Cortex of kidney (tissue), 1 donor: ENCODE measurements at places on chromosomes 11 and 22.

DNA sequence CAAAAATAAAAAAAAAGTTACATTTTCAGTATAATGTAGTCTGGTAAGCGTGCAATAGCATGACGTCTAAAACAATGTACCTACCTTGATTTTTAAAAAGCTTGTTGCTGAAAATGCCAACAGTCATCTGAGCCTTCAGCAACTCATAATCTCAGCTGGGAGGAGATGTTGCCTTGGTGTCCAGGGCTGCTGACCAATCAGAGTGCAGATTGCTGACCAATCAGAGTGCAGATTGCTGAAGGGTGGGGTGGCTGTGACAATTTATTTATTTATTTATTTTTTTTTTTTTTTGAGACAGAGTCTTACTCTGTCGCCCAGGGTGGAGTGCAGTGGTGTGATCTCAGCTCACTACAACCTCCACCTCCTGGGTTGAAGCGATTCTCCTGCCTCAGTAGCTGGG is 17.8 kb downstream of the ZBED4 start:
- DNase-seq: no peak

DNA sequence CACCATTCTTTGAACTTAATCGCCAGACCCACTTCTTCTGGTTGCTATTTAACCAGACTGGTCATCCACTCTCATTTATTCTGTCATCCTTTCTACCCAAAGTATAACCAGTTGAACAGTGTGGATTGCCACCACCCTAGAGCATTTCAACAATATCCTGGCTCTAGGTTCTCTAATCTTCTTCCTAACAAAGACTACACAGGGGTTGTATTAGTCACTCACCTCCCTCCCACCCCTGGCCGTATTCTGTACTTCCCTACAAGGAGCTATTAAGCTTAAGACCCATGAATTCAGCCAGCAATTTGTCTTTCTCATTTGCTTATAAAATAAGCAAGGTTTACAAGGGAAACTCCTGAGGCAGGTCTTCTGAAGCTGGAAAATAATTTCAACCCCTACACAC is 46.9 kb upstream of the CEP126 start:
- no peak for DNase-seq

DNA sequence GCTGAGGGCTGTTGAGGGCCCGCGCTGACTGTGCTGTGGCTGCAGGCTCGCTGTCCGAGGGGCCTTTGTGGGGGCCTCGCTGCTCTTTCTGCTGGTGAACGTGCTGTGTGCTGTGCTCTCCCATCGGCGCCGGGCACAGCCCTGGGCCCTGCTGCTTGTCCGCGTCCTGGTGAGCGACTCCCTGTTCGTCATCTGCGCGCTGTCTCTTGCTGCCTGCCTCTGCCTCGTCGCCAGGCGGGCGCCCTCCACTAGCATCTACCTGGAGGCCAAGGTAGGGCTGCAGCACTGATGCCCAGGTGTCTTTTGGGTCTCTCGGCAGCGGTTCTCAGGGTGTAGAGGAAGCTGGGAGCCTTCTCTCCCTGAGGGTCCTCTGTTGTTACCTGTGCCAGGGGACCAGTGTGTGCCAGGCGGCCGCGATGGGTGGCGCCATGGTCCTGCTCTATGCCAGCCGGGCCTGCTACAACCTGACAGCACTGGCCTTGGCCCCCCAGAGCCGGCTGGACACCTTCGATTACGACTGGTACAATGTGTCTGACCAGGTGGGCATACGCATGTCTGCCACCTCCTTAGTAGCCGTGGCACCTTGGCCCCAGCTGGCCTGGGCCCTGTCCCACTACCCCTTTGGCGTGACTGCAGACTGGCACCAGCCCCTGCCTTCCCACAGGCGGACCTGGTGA is 2.2 kb downstream of the GPR137 start:
- DNase-seq: no peak

GRCh38 chr11:24592360-24592759 is 95.5 kb downstream of the LUZP2 start:
- no peak for DNase-seq

DNA sequence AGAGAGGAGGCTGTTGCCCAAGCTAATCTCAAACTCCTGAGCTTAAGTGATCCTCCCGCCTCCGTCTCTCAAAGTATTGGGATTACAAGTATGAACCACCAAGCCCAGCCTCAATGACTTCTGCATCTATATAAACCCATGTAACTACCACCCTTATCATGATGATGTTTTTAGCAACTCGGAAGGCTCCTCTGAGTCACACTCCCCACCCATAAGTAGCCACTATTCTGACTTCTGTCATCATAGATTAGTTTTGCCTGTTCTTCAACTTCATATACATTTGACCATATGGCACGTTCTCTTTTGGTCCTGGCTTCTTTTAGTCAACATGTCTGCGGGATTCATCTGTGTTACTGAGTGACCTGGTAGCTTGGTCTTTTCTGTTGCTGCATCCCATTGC is 6.4 kb upstream of the FOSL1 start:
- DNase-seq: no peak

DNA sequence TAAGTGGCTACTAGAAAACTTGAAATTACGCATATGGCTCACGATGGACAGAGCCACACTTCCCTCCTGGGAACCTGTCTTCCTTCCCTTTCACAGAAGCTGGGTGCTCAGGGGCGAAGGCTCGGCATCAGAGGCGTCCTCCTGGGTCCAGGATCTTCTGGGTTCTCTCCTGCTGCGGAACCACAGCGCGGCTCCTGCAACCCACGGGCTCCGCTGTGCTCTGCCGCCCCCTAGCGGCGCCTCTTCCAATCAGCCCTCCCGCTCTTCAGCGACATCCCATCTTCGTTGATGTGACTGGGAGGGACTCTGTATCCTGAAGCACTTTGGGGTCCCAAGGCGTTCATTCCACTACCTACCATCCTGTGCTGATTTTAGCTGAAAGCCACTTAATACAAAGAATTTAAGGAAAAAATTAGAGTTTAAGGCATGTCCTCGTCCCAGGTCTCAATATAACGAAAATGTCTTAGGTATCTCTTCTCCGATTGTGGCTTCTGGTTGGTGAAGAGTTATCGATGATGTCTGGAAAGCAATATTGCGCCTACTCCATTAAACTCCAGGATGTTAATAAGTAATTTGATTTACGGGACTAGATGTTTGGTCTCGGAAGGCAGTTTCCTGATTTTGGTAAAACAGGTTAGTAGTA is 14.8 kb upstream of the RPS3 start:
- DNase-seq: no peak

GRCh38 chr11:64810271-64810890 is at the start of gene MEN1:
Gene MEN1, minus strand, starts transcription at chr11:64810551. Its CDS starts 442 bp downstream, at chr11:64810109.
- no peak for DNase-seq

DNA sequence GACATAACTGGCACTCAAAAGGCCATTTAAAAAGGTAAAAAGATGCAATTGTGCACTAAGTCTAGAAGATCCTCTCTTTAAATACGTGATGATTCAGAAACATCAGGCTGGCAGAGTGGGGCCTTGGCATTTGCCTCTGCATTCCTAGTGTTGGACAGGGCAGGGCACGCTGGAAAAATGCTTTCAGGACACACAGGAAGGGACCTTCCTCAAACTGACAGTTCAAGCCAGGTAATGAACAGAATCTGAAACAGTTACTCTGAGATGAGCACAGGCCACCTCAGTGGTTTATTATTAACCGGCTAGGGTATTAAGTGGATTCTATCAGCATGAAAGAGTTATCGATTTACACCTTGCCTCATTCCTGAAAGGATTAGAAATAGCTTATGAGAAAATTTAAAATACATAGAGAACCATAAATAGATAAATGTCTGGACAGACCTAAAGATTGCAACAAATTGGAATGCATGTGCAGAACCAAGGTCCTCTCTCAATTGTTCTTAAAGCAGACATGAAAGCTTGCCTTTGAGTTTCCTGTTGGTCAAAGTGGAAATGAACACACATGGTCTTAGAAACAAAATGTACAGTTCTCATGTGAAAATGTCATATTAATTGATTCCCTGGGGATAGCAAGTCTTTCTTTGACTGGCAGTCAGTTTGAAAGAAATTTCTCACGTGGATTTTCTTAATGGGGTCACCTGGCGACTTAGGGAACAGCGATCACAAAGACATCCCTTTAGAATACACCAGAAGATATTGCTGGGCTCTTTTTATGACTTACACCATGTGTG is 21.5 kb upstream of the CSNK2A3 start:
- DNase-seq: no peak

DNA sequence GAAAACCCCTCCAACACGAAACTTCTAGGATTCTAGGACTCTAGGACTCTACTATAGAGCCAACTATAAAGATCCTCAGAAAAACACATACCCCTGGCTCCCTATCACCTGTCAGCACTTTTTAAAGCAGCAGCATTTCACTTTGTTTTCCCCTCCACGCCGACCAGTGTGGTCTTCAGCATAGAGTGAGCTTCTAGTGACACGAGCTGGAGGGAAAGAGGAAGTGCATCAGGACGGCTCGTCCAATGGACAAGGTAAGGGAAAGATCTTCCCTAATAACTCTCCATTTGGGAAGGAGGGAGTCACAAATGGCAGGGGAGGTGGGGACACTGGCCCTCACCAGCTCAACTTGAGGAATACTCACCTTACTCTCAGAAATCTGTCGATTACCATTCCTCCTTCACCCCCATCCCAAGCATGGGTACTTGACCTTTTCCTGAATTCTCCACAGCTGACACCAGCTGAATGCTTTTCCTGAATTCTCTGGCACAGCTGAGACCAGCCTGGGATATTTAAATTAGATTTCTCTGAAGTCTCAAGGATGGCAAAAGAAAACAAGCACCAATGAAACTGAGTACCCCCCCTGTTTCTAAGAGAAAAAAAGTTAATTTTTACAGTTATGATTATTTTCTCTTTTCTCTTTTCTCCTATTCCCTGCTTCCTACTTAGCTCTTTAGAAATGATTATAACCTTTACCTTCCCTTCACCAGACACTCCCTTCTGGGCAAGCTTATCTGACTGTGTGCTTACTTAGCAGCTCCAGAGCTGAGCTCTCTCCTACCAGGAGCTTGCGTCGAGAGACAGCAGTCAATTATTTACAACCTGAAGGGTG is 33.3 kb upstream of the NNMT start:
- no peak for DNase-seq

DNA sequence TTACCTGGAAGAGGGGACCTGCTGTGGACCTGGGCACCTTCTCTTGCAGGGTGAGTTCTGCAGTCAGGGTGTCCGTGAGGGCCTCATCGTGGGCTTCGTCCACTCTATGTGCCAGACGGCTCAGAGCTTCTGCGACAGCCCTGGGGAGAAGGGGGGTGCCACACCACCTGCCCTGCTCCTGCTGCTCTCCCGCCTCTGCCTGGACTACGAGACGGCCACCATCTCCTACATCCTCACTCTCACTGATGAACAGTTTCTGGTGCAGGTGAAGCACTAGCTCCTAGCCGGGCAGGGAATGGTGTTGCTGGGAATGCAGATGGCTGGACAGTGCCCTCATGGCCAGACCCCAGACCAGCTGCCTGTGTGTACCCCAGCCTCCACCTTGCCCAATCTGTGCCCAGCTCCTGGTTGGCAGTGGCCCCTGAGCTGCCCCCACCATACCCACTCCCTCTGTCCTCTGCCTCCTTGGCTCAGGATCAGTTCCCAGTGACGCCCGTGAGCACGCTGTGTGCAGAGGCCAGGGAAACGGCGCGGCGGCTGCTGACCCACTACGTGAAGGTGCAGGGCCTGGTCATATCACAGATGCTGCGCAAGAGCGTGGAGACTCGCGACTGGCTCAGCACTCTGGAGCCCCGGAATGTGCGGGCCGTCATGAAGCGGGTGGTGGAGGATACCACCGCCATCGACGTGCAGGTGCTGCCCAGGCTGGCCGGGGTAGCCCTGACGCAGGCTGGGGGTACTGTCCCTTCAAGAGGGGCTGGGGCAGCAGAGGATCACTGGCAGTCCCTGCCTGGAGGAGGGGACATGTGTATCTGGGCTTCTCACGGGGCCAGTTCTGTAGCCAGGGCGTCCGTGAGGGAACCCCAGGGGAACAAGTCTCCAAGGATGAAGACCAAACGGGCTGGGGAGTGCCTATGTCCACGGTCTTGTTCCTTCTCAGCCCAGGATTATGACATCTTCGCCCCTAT is 2.2 kb upstream of the TM7SF2 start:
- no peak for DNase-seq

GRCh38 chr11:123188508-123189165 is 6.4 kb downstream of the CLMP start:
- DNase-seq: no peak

GRCh38 chr11:2860636-2861035 is 24.9 kb downstream of the CDKN1C start:
- no peak for DNase-seq

- DNase-seq: no peak
Measured at GRCh38 chr22:27972732-27973698, 54.0 kb upstream of the PITPNB start.

DNA sequence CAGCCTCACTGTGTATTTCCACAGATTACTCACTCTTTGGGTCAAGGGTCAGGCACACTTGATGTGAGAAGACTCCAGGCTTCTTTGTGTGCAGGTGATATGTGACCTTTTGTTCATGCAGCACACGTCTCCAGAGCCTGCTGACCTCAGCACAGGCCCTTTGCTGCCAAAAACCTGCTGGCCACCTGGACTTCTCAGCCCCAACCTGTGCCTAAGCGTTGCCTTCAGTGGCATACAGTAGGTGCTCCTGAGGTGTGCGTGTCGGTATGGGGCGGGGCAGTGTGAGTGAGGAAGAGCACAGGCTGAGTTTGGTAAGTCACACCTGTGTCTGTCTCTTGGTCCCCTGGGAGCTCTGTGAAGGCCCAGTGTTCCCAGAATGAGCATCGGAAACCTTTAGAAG is 58.1 kb downstream of the WNT11 start:
- DNase-seq: no peak

- DNase-seq: no peak
Measured at GRCh38 chr11:47400768-47401279, 7.6 kb upstream of the SLC39A13 start.

- no peak for DNase-seq
Measured at GRCh38 chr11:78910322-78910721, 335.7 kb upstream of the NARS2 start.

DNA sequence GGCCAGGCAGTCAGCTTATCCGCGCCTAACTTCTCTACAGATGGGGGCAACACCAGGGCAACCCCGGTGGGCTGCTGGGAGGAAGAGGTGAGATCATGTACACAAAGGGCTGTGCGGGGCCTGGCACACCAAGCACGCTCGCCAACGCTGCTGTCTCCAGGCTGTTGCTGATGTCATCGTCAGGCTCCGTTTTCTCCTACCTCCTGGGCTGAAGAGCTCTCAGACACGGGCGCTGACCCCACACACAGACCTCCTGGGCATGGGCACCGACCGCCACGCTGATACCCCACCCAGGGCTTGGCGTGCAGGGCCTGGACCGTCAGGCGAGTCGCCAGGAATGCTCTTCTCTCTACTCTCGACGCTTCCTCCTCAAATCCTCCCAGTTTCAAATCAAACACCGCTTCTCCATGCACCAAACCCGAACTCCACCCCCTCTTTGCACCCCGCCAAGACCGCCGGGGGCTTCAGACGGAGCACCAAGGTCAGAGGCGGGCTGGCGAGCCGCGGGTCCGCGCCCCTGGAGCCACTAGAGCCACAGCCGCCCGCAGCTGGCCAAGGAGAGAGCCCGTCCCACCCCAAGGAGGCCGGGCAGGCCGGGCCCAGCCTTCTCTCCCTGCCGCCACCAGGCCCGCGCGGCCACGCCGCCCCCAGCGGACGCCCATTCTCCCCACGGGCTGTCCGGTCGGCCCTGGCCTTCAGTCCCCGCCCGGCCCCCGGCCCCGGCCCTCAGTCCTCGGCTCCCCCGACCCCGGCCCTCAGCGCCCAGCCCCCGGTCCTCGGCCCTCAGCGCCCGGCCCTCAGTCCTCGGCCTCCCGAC is 772 bp downstream of the SBF1 start:
- DNase-seq: no peak

GRCh38 chr11:128939591-128939990 is 3.1 kb downstream of the TP53AIP1 start:
- DNase-seq: no peak
